Left forelimb (tissue), 1 donor: ENCODE measurements at places on chromosomes 5 and 9.
A peak's percentile ranks its signal among the peaks of the same experiment; 100 is the strongest.

DNA sequence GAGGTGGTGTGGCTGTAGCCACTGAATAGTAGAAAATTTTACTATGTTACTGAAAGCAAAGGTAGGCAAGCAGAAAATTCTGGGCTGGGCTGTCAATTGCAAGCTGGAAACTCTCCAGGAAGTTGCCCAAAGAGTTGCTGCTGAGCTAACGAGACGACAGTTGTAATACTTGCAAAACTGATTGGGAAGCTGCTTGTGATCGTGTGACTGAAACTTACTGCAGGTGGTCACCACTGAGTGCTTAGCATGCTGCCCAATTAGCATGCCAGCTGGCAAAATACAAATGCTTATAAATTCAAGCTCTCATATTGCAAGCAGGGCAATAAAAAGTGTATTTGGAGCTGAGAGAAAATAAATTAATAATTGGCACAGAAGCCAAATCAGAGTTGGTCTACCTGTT lies 758.5 kb upstream of the EDIL3 start:
- DNase-seq: no peak

DNA sequence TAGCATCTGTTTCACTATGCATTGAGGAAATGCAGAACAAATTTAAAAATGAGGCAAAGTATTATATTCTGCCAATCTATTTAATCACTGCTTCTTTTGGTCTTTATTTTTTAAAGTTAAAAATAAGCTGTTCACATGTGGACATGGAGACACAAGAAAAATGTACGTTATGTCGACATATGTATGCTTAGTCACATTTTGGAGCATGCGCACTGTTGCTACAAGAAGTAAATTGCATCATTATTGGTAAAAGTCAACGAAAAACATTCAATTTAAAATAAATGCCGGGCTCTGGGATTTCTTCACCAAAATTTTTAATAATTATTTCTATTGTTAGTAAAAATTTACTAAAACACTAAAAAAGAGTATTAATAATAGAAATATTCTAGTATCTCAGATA lies 876.3 kb upstream of the CTNND2 start:
- DNase-seq: no peak

DNA sequence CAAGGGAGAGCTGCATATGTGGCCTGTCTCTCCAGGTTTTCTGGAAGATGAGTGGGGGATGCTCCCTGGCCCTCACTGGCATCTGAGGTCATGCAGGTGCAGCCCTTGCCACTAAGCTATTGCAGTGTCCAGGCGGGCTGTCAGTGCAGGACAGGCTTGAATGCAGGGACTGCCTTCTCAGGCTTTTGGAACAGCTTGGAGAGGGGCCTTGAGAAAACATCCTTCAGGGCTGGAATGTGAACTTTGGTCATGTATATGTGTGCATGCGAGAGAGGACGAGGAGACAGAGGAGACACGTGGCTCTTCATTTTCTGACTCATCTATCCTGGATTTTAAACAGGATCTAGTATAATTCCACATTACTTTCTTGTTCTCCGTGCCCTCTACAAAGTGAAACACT lies 90.3 kb downstream of the MACROH2A1 start:
- no peak for DNase-seq

- no peak for DNase-seq
Measured at GRCh38 chr9:110121170-110121569, 86.8 kb downstream of the C9orf152 start.

- DNase-seq: no peak
Measured at GRCh38 chr9:37293664-37294524, 128.6 kb upstream of the GRHPR start.

DNA sequence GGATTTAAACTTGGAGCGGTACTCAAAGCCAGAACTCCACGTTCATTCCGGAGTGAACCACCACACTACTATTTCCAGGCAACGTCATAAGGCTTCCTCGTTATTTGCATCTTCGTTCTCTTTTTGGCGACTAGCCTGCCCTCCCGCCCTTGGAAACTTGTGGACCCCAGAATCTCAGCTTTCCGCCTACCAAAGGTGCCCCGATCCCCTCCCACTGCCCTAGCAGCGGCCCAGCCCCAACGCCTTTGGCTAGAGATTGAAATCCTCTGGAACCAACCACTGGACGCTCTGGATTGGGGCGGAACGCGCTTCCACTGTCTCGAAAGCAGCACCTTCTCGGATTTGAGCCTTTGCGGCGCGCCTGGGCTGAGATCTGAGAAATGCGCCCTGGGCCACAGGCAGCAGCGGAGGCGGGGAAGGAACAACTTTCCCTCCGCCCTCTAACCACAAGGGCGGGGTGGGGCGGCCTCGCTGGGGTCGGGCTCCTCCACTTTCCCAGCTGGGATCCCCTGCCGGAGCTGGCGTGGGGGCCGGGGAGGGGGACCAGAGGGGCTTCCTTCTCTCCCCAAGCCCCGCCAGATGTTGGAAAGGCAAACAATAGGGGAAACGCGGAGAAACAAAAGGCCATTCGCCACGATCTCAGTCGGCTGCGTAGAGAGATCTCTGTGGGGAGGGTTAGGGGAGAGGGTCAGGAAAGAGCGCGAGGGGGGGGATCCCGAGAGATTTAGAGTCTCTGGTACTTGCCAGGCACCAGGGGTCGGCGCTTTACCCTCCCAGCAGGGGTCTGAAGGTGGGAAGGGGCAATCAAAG lies 1.3 kb downstream of the MOB3B start:
- DNase-seq: peak; percentile 87

DNA sequence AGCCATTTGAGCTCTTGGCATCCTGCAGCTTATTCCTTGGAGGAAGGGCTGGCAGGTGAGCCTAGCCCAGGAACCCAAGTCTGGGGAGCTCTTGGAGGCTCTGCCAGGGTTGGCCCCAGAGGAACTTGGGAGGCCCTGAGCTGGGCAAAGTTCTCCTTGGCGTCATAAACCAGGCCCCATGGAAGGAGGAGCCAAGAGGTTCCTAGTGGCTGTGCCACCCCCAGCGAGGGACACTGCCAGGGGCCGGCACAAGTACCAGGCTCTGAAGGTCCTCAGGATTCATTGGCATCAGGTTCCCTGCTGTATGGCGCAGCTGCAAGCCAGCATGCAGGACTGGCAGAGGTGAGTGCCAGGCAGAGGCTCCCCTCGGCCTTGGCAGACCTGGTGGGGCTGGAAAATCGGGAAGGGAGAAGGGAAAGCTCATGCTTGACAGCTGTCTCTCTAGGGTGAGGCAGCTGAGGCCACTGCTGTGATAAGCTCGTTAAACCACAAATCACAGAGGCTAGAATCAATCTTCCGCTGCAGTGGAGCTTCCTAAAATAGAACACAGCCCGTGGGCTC lies 54.6 kb upstream of the SYNPO start:
- no peak for DNase-seq

DNA sequence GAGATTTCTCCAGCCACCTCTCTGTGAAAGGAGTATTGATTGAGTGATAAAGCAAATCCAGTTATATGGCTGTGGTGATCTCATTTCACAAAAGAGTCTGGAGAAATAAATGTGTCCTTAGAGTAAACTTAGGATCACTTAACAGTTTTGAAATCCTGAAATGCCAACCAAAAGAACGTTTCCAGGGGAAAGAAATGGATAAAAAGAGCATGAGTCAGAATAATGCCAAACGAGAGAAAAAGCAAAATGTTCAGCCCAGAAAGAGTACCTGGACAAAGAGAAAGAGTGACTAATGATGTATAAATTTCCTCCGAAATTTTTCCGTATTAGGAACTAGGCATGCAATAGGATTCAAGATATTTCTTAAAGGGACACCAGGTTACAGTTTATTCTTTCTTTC lies 463.1 kb upstream of the CDH10 start:
- no peak for DNase-seq

- no peak for DNase-seq
Measured at GRCh38 chr5:139088024-139088423, 110.1 kb downstream of the SIL1 start.

GRCh38 chr5:127872494-127872893 lies 169.3 kb downstream of the CCDC192 start:
- no peak for DNase-seq

- DNase-seq: no peak
Measured at GRCh38 chr5:34005681-34006080, 2.2 kb downstream of the AMACR start.
